ENCODE measurements at places on chromosomes 2 and 18.
A peak's percentile ranks its signal among the peaks of the same experiment; 100 is the strongest.

DNA sequence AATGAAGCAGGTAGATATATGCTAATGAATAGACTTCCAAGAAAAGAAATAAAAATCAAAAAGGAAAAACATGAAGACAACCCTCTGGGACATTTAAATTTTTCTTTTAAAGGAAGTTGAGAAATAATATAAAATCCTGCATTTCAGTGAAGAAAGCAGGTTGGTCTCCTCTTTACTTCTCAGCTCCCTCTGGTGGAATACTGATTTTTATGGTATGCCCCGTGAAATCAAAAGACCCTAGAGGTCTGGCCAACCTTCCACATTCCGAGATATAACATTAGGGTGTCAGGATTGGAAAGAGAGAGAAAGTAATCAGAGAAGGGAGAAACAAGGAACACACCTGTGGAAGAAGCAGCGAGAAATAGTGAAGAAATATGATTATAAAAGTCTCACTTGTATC lies 72.7 kb downstream of the DNER start:
- DNase-seq, result no peak

- no peak for DNase-seq
These were observed 104.2 kb upstream of the SPRED2 start for GRCh38 chr2:65536596-65536995.

DNA sequence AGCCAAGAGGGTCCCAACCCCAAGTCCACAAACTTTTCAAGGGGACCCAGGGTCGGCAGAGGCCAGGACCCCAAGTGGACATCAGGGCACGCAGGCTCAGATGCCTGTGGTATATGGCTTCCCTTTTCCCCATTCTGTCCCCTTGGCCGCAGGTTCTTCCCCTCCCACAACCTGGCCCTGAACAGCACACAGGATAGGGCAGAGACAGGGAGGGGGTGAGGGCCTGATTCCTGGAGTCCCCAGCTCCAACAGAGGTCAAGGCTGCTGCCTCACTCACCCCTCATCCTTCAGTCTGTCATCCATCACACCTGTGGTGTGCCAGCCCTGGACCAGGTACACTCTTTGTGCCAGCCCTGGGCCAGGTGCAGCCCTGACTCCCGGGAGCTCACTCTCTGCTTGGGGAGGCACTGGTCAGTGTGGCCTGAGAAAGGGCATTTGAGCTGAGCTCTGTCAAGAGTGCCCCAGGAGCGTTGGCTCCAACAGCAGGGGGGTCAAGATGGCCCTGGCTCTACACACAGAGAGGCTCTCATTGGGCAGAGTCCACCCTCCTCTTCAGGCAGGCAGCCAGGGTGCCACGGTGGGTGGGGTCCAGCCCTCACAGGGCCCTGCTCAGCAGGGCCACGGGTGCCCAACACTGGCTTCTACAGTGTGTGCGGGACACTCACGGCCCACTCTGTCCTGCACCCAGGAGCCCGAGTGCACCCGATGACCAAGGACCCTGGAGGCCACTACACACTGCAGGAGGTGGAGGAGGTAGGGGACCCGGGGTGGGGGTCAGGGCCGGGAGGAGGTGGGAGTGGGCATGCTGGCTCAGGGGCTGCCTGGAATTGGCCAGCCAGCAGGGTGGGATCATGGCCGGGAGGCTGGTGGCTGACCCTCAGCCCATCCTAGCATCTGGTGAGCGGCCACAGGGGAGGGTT lies 1.6 kb downstream of the AGXT start:
- no peak for DNase-seq

DNA sequence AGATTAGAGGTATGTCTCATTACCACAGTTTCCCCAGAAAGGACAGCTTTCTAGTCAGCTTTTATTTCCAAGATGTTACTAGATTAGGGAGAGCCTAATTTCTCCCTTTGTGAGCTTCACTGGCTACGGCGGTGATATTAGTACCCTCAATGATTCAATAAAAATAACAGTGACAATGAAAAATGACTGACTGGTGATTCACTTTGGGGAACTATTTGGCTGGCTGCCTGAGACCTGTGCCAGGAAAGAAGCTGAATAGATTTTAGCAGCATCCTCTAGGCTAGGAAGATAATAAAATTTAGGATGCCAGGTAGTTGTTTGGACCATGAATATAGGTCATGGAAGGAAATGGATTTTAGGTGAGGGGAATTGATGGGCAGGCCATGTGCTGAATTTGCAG lies 178.7 kb downstream of the FMNL2 start:
- DNase-seq, result no peak

DNA sequence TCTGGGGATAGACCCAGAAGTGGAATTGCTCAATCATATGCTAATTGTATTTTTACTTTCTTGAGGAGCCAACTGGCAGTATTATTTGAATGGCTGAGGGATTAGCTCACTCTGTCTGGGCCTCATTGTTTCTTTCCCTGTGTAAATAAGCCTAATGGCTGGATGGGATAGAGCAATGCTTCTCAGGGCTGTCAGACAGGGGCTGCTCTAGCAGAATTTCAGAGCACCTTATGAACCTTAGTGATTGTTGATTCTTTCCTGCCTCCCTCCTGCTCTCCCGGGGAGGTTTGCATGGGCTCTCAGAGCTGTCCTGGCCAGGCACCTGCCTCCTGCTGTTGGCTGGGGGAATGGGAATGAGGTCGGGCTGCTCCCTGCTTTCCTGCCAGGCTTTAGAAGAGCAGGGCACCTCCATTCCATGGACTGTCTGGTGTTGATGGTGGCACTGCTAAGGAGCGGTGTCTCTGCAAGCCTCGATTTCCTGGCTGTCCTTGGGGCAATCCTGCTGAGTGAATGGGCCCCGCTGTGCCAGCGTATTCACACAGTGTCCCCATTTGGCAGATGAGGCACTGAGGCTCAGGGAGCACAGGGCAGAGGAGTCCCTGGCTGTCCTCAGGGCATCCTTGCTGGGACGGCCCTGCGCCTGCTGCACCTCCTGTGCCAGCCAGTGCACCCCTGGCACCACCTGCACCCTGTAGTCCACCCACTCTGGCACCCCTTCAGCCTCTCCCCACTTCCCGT lies 468.2 kb upstream of the HS6ST1 start:
- DNase-seq, result no peak

- DNase-seq, result no peak
These were observed 6.7 kb upstream of the B3GNT7 start for GRCh38 chr2:231388725-231389346.

GRCh38 chr2:172329774-172330671 lies 97.4 kb upstream of the ITGA6 start:
- peak; percentile 83 for DNase-seq

DNA sequence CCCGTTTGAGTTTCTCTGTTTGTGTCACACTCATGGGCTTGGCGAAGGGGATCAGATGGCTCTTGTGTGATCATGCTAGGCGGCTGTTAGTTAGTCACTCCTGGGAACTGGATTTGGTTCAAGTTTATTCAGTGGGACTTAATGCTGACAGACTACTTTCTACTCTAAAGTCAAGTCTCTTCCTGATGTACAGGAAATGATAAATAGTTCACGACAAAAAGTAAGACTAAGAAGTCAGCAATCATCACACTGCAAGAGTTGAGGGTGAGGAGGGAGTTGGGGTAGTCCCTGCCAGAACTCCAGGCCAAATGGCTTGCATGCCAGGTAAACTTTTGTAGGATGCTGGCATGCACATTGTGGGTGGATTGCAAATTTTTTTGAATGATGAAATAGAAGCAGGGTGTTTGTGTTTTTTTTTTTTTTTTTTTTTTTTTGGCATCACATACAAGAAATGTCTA lies 25.1 kb upstream of the CCL20 start:
- DNase-seq, result no peak

DNA sequence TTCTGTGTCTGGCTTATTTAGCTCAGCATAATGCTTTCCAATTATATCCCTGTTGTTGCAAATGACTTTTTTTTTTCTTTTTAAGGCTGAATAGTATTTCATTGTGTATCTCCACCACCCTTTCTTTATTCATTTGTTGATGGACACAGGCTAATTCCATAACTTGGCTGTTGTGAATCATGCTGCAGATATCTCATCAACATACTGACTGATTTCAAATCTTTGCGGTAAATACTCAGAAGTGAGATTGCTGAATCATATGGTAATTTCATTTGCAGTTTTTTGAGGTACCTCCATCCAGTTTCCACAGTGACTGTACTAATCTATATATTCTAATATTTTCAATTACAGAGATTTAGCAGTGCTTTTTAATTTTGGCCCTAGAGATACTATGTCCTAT lies 266.2 kb downstream of the TMX3 start:
- no peak for DNase-seq

DNA sequence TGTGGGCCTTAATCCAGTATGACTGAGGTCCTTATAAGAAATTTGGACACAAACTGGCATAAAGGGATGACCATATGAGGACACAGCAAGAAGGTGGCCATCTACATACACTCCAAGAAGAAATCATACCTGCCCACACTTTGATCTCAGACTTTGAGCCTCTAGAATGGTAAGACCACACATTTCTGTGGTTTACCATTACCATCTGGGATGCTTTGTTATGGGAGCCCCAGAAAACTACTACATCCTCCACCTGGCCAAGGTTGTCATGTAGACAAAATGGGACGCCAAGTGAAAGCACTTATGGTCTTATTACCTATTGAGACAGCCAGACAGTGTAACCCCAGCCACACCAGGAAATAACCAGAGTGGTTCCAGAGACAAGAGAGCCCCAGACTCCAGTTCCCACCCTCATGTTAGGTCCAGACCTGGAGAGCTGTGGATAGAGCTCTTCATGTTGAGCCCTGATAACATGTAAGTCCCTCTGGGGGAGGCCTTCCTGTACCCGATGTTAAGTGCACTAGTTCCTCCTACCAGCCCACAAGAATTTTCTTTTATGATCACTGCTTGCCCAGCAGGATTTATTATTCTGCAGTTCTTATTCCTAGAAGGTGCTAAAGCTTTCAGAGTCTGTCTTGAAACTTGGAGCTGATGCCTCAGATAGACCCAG lies 4.6 kb upstream of the ADD2 start:
- peak; percentile 67 for DNase-seq

DNA sequence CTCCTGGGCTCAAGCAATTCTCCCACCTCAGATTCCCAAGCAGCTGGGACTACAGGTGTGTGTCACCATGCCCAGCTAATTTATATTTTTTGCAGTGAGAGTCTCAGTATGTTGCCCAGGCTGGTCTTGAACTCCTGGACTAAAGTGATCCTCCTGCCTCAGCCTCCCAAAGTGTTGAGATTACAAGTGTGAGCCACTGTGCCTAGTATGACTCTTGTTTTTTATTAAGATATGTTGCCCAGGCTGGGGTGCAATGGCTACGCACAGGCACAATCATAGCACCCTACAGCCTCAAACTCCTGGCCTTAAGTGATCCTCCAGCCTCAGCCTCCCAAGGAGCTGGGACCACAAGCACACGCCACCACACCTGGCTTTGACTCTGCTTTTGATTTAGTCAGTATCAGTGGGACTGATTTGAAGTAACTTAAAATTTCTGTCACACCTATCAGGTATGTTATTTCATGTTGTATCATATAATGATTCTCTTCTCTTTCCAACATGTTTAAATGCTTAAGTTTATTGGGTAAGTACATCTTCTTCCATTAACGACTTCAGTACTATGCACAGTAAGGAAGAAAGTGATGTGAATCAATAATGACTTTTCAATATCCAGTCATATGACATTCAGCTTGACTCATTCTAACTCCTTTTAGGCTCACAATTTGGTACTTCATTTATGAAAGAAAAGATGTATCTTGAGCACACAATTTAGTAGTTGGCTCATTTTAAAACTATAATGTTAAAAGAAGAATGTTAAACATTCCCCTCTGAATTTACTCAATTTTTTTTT lies 6.3 kb downstream of the PPP4R3B start:
- no peak for DNase-seq

GRCh38 chr2:108239786-108240185 lies at the start of gene SULT1C3:
TSS of gene SULT1C3 (plus strand) at chr2:108239968. CDS start at chr2:108247195, 7,227 bp downstream.
- DNase-seq, result peak; percentile 23

DNA sequence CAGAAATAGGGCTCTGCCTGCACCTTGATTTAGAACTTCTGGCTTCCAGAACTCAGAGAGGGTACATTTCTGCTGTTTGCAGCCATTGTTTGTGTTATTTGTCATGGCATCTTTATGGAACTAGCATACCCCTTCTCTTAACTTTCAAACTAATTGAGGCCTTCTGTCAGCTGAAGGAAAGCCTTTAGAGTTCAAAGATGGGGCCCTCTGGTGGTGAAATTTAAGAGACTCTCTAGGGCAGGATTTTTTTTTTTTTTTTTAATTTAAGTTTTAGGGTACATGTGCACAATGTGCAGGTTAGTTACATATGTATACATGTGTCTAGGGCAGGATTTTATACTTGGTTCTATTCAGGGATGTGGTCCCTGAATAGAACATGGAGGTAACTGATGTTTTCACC lies 260.6 kb upstream of the LINC00305 start:
- DNase-seq, result peak; percentile 3

DNA sequence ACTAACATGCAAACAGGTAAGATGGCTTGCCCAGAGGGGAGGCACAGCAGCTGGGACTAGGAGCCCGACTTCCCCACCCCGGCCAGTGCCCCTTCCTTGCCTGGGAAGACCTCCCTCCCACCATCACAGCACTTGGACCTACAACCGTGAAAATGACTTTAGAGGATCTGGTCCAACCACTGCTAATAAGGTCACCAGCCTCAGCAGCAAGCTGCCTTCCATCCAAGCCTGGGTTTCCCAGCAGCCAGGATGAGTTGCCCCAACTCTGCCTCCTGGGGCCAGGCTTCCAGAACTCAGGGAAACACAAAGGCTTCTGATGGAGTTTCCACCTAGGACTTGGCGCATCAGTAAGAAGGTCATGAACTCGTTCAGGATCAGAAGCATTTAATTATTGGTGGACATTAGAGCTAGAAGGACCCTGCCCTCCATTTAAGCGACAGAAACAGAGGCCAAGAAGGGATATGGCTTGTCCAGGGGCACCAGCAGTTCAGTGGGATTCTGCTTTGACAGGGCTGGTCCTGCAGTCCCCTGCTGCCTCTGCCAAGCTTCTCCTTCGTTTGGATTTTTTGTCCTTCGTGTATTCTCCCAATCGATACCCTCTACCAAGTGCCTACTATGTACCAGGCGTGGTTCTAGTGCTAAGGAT lies 403.0 kb upstream of the ID2 start:
- DNase-seq, result no peak

DNA sequence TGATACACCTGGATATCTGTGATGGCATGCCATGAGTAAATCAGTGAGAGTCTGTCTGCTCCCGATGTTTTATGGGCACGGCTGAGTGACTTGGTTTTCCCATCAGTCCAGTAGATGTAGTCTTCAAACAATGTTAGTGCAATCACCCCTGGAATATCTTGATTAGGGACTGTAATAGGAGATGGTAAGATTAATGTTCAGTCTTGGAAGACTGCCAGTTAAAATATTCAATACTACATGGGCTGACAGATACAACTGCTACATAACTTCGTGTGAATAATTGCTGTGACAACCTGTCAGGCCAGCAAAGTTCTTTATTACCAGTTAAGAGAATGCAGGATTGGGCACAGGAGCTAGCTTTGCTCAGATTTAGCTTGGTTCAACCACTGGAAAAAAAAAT lies 1673.3 kb downstream of the LRP1B start:
- no peak for DNase-seq

DNA sequence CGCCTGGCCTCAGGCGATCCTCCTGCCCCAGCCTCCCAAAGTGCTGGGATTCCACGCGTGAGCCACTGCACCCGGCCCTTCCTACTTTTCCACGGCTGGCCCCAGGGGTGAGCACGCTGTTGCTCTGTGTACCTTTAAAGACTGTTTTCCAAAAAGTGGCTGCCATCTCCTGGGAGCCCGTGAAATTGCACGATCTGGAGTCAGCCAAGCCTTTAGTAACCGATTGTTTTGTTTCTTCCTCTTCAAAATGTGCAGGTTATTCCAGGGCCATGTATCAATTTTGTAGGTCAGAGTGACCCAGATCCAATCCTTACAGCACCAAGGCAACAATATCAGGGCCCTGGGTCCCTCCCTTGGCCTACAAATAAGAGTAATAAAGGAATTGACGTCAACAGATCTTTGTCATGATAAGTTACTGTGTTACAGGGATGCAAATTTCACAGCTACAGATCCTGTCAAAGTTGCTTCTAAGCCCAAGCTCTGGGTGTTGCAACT lies 135.6 kb upstream of the ZNF236 start:
- peak; percentile 31 for DNase-seq
